ENCODE measurements at places on chromosomes 4 and X. TPM values are rescaled to one million over a fixed set of nuclear protein-coding genes. Genes with fewer than 3 reads are reported as not detected.

Gene GPM6B
- total RNA-seq = 418 TPM

Gene TMEM154
- total RNA-seq = 0.47 TPM

Gene BTK
- 0.94 TPM for total RNA-seq

- no peak for DNase-seq
These were observed 10.2 kb upstream of the MSANTD1 start for GRCh38 chr4:3238721-3239120.

- DNase-seq = no peak
These were observed 343.7 kb downstream of the MID1IP1 start for GRCh38 chrX:39144956-39145355.

DNA sequence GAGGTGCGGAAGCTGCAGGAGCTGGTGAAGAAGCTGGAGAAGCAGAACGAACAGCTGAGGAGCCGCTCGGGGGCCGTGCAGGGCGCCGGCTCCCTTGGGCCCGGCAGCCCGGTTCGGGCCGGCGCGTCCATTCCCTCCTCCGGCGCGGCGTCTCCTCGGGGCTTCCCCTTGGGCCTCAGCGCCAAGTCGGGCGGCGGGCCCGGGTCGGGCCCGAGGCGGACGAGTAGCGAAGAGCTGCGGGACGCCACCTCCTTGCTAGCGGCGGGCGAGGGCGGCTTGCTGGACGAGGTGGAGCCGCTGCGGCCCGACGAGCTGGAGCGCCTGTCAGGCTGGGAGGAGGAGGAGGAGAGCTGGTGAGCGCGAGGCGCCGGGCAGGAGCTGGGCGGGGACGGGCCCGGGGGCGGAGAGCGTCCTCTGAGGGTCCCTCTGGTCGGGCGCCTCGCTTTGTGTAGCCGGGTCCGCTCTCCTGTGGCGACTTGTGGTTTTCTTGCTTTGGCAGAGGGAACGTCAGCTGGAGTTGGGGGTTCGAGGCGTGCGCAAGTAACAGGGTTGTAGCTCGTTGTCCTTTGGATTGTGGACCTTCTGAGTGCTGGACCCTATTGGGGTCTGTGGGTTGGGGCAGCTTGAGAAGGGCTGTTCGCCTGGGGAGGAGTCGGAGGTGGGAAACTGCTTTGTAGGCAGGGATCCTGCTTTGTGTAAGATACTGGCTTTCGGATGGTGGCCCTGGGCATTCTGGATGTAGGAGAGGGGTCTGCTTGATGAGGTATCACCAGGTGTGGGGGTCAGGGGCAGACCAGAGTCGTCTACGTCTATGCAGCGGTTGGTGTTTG lies 662 bp downstream of the SLAIN2 start:
- DNase-seq = peak; percentile 35

Gene ZNF182
- 7.2 TPM for total RNA-seq

DNA sequence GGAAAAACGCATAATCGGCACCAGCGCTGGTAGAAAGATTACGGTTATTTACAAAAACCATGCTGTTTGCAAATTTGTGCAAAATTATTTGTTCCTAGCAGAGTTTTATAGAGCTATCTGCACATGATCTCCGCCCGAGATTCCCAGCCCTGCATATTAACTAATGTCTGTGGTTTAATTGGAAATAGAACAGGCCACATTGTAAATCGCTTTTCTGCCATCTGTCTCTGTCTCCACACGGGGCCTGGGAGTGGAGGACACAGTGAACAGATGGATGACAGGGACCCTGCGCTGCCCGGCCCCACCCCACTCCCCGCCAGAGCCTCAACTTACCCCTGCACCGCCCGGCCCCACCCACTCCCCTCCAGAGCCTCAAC lies 126.9 kb downstream of the FAM53A start:
- DNase-seq = no peak

GRCh38 chrX:119501511-119502148 lies 33.4 kb downstream of the SLC25A5 start:
- no peak for DNase-seq
